ENCODE measurements at places on chromosomes 13 and 19.
A peak's percentile ranks its signal among the peaks of the same experiment; 100 is the strongest.

GRCh38 chr13:44806826-44807225 is 182.4 kb downstream of the NUFIP1 start:
- DNase-seq = no peak

DNA sequence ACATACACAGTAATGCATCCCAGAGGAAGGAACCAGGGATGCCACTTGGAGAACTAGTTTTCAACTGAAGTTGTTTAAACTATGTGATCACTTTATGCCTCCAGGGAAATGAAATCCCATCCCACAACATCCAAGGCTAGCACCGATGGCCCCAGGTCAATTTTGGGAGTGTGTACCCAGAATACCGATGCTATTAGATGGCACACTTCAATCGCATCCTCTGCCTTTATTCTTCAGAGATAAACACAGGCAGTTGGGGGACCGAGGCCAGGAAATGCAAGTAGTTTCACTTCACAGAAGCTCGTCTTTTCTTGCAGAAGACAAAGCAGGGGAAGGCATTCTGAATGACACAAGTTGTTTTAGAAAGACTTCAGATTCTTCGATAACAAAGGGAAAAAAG is 13.8 kb downstream of the STK24 start:
- no peak for DNase-seq

GRCh38 chr19:43395561-43395960 is 19.1 kb upstream of the TEX101 start:
- no peak for DNase-seq

DNA sequence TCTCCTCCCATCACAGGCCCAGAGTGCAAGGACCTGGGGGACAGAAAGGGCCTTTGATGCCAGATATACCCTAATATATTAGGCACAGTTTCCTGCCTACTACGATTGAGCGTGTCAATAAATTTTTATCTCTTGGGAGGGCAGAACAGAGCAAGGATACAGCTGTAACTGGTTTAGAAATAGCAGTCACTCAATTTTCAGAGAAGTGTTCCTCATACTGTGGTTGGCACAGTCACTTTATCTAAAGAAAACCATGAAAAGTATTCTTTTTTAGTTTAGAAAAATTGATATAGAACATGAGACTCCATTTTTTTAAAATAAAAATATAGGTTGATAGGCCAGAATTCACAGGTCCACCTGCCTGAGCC is 460 bp upstream of the ZNF155 start:
- no peak for DNase-seq

DNA sequence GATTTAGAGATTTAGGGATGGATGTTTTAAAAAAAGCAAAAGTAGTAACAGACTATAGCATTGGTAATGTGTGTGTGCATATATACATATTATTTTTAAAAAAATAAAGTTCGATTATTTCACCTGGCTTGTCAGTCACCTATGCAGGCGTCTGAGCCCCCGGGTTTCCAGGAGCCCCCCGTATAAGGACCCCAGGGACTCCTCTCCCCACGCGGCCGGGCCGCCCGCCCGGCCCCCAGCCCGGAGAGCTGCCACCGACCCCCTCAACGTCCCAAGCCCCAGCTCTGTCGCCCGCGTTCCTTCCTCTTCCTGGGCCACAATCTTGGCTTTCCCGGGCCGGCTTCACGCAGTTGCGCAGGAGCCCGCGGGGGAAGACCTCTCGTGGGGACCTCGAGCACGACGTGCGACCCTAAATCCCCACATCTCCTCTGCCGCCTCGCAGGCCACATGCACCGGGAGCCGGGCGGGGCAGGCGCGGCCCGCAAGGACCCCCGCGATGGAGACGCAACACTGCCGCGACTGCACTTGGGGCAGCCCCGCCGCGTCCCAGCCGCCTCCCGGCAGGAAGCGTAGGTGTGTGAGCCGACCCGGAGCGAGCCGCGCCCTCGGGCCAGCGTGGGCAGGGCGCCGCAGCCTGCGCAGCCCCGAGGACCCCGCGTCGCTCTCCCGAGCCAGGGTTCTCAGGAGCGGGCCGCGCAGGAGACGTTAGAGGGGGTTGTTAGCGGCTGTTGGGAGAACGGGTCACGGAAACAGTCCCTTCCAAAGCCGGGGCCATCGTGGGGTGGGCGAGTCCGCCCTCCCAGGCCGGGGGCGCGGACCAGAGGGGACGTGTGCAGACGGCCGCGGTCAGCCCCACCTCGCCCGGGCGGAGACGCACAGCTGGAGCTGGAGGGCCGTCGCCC is 840 bp upstream of the CCNA1 start:
- no peak for DNase-seq

GRCh38 chr19:16073481-16073880 is 2.8 kb upstream of the TPM4 start:
- DNase-seq = no peak

- DNase-seq = no peak
Measured at GRCh38 chr19:51644636-51645271, 1.9 kb downstream of the SIGLEC14 start.

DNA sequence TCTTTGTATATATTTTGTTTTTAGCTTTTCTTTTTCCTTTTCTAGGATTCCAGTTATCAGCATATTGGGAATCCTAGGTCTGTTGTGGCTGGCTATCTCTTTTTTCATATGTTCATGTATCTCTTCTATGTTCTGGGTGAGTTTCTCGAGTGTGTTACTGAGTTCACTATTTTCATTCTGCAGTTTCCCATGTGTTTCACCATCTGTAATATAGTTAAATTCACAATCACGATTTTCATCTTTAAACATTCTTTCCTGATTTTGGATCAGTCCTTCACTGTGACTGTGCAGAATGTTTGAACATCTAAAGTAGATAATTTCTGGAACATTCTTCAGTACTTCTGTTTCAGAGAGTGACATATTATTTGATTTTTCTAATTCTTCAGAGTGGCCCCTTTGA is 862.1 kb downstream of the OLFM4 start:
- DNase-seq = no peak

- no peak for DNase-seq
Measured at GRCh38 chr19:42155796-42156195, 23.6 kb upstream of the POU2F2 start.

DNA sequence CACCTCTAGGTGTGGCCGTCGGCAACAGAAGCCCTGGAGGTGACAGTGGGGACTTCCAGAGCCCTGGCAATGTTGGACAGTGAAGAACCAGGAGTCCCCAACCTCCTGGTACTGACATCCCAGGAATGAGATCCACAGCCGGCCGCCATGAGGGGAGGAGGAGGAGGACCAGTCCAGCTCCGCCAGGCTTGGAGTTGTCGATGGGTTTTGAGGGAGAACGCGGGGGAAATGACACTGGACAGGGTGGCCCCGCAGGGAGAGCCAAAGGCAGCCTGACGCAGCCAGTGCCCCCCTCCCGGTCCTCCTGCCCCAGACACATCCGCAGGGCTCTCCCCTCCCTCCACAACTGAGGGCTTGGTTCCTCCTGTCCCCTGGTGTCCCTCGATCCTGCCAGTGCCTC is 57.9 kb downstream of the SPACA7 start:
- DNase-seq = no peak

DNA sequence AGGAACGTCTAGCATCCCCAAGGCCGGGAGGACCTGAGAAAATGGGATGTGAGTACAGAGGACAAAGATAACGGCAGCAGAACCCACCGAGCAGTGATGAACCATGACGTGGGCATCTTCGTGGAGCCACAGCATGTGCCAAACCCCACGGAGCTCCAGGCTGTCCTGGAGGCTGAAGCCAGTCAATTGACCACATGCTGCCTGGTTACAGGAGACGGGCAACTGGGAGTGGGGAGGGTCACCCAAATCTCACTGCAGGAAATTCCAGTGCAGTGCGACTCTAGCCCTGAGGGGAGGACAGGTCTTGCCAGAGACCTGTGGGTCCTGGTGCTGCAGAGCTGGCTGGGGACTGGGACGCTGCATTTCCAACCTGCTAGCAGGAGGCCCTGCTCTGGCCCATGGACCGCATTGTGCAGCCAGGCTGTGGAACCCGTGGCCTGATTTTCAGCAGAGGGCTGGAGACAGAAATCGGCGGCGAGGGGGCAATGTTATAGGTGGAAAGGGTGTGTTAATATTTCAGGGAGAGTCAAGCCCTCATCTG is 3.2 kb upstream of the GRTP1 start:
- no peak for DNase-seq

- DNase-seq = no peak
Measured at GRCh38 chr19:44876930-44877535, 14.0 kb upstream of the TOMM40 start.

DNA sequence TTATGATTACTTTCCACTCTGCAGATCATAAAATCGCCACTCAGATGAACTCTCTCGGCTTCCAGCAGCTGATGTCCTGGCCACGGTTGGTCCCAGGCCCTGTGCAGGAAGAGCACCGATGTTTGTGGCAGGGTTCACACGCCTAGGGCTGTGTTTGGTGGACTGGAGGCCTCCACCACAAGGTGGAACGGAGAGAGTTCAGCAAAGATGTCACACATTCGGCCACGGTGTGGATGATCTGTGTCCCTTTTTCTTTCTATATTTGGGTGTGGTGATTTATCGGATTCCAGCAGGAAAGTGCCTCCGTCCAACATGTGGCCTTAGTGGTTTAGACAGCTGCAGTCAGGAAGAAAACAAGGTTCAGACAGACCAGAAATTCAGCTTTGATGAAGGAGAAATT is 521 bp upstream of the SHISA2 start:
- no peak for DNase-seq

DNA sequence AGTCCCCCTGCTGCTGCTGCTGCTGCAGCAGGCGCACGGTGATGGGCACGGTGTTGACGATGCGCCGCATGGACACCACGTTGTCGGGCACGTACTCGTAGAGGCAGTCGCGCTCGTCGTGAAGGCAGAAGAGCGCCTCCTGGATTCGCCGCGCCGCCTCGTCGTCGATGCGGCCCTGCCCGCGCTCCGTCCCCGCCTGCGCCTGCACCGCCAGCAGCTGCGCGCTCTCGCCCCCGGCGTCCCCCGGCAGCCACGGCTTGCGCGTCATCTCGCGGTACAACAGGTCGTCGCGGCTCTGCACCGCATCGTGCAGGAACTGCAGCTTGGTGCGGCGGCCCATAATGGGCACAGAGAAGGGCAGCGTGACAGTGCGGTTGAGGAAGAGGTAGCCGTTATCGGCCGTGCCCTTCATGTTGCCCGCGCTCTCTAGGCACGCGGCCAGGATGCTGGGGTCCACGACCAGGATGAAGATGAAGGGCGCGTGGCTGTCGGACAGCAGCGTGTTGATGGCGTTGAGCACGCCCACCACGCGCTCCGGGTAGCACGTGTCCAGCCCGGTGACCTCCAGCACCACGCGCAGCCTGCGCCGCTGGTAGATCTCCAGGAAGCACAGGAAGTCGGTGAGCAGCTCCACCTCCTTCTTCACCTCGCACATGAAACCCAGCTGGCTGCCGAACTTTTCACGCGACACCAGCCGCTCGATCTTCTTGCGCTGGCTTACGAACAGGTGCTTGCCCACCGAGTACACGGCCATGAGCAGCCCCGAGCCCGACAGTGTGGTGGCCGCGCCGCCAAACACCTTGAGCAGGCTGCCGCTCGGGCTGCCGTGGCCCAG is 8.1 kb downstream of the NKPD1 start:
- DNase-seq = peak; percentile 9

DNA sequence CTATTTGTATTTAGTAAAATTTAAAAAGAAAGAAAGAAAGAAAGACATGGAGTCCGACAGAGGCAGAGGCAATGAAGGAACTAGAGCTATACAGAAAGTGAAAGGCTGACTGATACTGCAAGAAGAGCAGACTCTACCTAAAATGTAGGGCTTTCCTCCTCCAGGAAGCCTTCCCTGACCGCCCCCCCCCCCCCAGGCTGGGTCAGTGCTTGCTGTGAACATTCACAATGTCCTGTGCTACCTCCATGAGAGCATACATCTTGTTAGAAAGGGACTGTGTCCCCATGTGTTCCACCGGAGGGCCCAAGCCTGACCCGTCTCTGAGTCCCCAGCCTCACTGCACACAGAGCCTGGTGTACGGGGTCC is 5.7 kb upstream of the CA11 start:
- no peak for DNase-seq

- no peak for DNase-seq
Measured at GRCh38 chr13:39632994-39633393, 22.5 kb upstream of the COG6 start.

GRCh38 chr13:36084131-36084530 is 47.1 kb downstream of the DCLK1 start:
- DNase-seq = no peak

DNA sequence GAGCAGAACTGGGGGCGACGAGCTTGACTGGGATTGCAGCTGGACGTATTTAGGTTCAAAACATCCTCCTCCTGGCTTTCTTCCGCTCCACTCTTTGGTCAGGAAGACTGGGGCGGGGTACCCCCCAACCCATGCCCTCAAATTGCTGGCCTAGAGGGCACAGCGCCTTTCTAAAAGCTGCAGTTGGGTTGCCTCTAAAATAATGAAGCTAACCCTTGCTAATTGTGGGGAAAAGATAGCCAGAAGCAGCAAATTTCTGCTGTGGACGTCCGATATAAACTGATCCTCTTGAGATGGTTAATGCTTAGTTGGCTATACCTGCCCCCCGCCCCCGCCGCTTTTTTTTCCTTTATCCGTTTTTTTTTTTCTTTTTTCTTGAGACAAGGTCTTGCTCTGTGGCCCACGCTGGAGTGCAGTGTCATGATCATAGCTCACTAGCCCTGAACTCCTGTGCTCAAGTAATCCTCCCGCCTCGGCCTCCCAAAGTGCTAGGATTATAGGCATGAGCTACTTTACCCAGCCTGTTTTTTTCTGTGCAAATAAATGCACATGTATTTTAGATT is 754 bp upstream of the CHERP start:
- no peak for DNase-seq

GRCh38 chr19:34655651-34656050 is 21.3 kb downstream of the SCGB2B2 start:
- DNase-seq = no peak

DNA sequence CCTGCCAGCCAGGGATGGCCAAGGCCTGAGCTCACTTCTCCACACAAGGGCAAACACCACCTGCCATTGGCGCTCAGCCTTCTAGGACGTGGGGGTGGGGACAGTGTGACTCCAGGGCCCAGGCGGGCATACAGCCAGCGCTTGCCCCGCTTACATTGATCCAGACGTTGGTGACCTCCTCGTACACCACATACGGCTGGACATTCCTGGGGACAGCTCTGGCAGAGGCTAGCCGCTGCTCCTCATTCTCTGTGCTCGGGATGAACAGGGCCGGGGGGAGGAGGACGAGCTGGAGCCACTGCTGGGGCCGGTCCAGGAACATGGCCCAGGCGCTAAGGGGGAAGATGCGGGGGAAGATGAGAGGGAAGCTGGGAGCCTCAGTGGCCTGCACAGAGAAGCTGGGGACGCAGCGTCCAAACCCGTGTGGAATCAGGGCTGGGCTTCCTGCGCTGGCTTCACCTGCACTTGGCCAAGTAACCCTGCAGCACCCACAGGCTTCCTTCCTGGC is 25.1 kb upstream of the MYDGF start:
- DNase-seq = no peak

DNA sequence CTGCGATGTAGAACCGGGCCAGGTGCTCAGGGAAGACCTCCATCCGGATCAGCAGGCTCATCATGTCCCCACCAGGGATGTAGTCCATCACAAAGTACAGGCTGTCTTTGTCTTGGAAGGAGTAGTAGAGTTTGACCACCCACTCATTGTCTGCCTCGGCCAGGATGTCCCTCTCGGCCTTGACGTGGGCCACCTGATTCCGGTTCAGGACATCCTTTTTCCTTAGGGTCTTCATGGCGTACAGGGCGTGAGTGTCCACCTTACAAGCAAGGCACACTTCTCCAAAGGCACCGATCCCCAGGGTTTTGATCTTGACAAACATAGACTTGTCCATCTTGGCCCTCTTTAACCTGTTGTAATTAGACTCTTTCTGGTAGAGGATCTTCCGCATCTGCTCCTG is 78.0 kb downstream of the LATS2 start:
- no peak for DNase-seq
